Inflammatory macrophage treated with lipopolysaccharide for 4 hours (primary cell): ENCODE measurements at places on chromosomes 2 and 18.

DNA sequence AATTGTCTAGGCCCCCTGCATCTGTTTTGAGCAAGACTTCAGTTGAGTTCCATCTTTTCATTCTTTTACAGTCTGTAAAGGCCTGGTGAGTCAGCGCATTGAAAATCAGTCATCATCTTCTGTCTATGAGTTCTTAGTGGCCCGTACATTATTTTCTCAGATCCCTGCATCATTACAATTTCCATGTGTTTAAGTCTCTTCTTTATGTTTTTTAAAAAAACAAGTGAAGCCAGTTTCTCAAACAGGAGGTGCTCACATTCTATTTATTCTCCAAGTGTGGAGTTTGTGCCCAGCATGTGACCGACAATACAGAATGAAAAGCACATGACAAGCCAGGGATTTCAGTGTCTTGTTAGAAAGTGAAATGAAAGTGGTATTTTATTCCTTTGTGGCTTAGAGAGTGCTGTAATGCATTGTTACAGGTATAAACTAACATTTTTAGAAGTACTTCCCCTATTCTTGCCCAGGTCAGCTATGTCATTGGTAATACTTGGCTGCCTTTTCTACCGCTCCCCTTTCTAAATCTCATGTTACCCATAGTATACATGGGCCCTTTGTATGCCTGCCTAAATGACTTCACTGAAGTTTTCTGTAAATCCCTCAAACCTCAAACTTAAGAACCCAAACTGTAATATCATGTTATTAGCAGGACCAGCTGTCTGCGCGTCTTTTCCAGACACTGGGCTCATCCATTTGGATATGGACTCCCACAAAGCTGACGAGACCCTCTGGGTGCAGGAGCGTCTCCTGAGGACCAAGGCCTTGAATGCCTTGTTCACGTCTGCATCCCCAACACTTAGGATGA, 67.6 kb downstream of the FEZ2 start:
- DNase-seq, result peak; percentile 54

- DNase-seq, result no peak
Observed at GRCh38 chr2:67309281-67309680, 87.9 kb upstream of the ETAA1 start.

DNA sequence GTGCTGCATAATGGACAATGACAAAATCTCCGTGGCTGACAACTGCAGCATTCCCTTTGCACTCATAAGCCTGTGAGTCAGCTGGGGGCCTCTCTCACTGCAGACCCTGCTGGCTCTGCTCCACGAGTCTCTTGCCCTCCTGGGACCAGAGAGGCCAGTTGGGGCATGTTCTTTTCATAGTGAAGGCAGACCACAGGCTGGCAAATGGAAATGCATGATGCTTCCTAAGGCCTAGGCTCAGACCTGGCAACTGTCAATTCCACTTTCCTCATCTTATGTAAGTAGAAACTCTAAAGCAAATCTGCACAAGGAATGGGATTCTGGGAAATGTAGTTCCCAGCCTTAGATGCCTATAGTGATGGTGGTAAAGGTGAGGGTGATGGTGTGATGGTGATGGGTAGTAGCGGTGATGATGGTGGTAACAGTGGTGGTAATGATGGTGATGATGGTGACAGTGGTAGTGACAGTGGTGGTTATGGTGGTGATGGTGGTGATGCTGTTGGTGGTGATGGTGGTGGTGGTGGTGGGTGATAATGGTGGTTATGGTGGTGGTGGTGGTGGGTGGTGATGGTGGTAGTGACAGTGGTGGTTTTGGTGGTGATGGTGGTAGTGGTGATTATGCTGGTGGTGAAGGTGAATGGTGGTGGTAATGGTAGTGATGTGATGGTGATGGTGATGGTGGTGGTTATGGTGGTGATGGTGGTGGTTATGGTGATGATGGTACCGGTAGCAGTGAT, 185.8 kb upstream of the ARL4C start:
- no peak for DNase-seq

GRCh38 chr18:10322004-10322403, 132.4 kb upstream of the APCDD1 start:
- no peak for DNase-seq

- no peak for DNase-seq
Observed at GRCh38 chr18:76914314-76914713, 92.0 kb downstream of the ZNF236 start.
